ENCODE measurements at places on chromosomes 2 and 18.

DNA sequence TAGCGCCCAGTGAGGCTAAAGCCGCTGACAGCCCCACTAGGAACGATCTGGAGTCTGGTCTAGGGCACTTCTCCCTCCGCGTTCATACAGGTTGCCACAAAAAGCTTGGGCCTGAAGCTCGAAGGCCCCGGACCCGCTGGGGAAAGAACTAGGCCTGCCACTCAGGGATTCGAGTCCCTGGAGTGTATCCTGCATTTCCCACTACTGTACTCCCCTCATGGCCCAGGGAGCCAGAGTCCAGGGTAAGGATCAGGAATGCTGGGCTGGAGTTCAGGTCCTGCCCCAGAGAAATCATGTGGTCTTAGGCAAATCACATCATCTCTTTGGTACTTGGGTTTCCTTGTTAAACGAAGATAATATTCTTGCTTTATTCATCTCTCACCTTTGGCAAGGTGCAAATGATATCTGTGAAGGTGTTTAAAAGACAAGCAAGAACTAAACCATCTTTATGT is 1.4 kb upstream of the ZFP36L2 start:
- H3K36me3 ChIP-seq: peaks cover 47% of the 10 kb centered on the region
- no peaks in the 10 kb centered on the region for H3K27me3 ChIP-seq
- peak overlapping the region; percentile 93 for H3K27ac ChIP-seq
- H3K4me3 ChIP-seq: peak overlapping the region; percentile 89
- peaks cover 16% of the 10 kb centered on the region for H3K4me1 ChIP-seq

- DNase-seq: no peak
- H3K36me3 ChIP-seq: peaks cover 8% of the 10 kb centered on the region
- H3K27me3 ChIP-seq: peaks cover 3% of the 10 kb centered on the region
- H3K27ac ChIP-seq: peak overlapping the region; percentile 96
- peaks cover 3% of the 10 kb centered on the region for H3K4me1 ChIP-seq
- peak overlapping the region; percentile 88 for H3K4me3 ChIP-seq
These were observed 295 bp upstream of the MTX2 start for GRCh38 chr2:176268976-176269318.

- H3K27me3 ChIP-seq: no peaks in the 10 kb centered on the region
- H3K27ac ChIP-seq: no peak overlapping the region
- H3K4me1 ChIP-seq: no peaks in the 10 kb centered on the region
- H3K4me3 ChIP-seq: no peak overlapping the region
- H3K36me3 ChIP-seq: no peaks in the 10 kb centered on the region
- no peak for DNase-seq
These were observed 264.3 kb downstream of the NOL4 start for GRCh38 chr18:33960417-33960816.

DNA sequence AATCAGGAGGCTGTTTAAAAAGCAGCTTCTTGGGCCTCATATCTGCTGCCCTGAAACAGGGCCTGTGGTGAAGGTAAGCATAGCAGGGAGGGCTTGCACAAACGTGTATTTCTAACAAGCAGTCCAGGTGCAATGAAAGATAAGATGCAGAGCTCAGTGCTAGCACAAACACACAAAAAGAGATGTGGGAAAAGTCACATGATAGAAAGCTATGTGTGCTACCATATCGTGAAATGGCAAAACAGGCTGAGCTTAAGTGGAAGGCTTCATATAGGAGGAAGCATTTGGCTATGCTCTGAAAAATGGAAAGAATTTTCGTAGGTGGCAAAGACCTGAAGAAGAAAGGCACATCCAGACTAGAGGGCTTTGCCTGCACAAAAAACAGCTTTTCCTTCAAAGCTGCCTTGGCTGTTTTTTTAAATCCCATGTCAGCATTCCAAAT is 10.2 kb downstream of the RSAD2 start:
- no peaks in the 10 kb centered on the region for H3K27me3 ChIP-seq
- no peaks in the 10 kb centered on the region for H3K36me3 ChIP-seq
- no peak overlapping the region for H3K27ac ChIP-seq
- no peak for DNase-seq

GRCh38 chr2:160063879-160064612 is 1.6 kb upstream of the PLA2R1 start:
- no peaks in the 10 kb centered on the region for H3K36me3 ChIP-seq
- H3K27ac ChIP-seq: no peak overlapping the region
- H3K4me3 ChIP-seq: no peak overlapping the region

DNA sequence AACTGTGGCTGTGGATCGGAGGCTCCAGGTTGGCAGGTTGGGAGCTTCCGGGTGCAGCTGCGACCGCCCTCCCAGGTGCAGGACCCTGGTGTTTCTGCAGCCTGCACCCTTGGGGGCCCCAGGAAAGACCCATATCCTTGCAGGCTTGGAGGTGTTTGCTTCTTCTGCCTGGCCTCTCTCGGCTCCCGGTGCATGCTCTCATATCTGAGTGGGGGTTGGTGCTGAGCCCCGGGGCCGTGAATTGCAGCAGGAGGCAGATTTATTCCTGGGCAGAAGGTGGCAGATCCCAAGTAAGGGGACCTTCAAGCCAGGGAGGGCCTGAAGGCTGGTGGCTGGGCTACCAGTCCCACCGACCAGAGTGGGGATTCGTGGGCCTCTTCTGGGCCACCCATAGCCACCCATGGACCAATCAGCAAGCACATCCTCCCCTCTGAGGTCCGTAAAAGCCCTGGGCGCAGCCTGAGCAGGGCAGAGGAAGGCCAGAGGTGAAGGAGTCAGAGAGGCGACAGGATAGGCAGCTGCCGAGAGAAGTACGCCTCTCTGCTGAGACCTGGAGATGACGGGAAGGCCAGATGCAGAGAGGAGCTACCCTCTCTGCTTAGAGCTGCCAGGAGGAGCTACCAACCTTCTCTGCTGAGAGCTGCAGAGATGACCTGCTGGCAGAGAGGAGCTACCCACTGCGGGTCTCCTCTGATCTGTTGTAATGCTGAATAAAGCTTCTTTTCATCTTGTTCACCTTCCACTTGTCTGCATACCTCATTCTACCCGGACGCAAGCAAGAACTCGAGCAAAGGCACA is 1279.0 kb upstream of the LRRTM1 start:
- no peaks in the 10 kb centered on the region for H3K4me1 ChIP-seq
- H3K4me3 ChIP-seq: no peak overlapping the region
- DNase-seq: no peak
- H3K27ac ChIP-seq: no peak overlapping the region

- H3K4me1 ChIP-seq: peaks cover 38% of the 10 kb centered on the region
- no peak overlapping the region for H3K4me3 ChIP-seq
- peaks cover 34% of the 10 kb centered on the region for H3K36me3 ChIP-seq
- no peaks in the 10 kb centered on the region for H3K27me3 ChIP-seq
- H3K27ac ChIP-seq: no peak overlapping the region
These were observed 217.8 kb upstream of the STON1 start for GRCh38 chr2:48312126-48312525.

DNA sequence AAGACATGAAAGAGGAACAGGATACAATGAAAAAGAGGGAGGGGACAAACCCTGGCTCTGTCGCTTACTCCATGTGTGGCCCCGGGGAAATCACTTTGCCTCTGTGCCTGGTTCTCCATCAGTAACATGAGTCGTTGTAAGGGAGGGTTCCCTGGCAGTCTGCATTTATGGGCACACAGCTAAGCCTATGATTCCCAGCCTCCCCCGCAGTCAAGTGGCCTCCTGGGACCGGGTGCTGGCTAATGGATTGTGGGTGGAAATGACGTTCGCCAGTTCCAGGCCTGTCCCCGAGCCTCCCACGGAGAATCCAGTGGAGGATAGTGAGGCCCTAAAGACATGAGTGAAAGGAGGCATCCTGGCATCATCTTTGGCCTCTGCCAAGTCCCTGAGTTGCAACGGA is 42.7 kb downstream of the SFXN5 start:
- no peak overlapping the region for H3K27ac ChIP-seq
- no peak overlapping the region for H3K4me3 ChIP-seq
- peaks cover 7% of the 10 kb centered on the region for H3K4me1 ChIP-seq
- H3K36me3 ChIP-seq: peaks cover 19% of the 10 kb centered on the region

DNA sequence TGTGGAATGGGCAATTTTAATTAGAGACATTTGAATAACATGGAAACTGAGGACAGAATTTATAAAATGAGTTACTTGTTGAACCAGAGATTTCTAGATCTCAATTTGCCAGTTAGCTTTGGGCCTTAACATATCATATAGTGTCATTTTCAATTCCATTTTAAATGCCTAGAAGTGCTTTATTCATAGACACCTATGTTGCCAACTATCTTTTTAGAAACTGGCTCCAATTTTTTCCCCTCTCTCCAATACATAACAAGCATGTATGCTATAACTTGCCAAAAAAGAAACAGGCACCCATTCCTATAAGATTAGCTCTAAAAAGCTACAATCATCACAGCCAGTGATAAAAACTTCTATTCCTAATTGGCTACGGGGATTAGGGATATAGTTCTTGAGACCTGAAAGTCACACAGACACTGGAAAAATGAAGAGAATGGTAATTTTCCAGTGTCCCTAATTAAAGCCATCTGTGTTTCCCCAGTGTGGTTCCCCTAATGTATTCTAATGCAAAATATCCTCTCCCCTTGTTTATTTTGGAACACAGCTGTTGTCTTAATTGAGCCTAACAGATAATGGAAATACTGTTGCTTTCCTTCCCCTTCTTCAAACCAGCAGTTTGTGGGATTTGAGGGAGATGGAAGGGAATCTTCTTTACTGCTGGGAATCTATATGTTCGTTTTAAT is 205.5 kb upstream of the FSHR start:
- H3K4me1 ChIP-seq: no peaks in the 10 kb centered on the region
- no peaks in the 10 kb centered on the region for H3K27me3 ChIP-seq
- no peak overlapping the region for H3K4me3 ChIP-seq
- H3K36me3 ChIP-seq: no peaks in the 10 kb centered on the region
- no peak overlapping the region for H3K27ac ChIP-seq
- no peak for DNase-seq

GRCh38 chr18:25190472-25190871 is 161.5 kb downstream of the ZNF521 start:
- H3K27ac ChIP-seq: no peak overlapping the region
- no peaks in the 10 kb centered on the region for H3K4me1 ChIP-seq
- H3K36me3 ChIP-seq: no peaks in the 10 kb centered on the region
- no peak overlapping the region for H3K4me3 ChIP-seq

GRCh38 chr2:191705084-191705483 is 27.1 kb downstream of the NABP1 start:
- H3K4me1 ChIP-seq: no peaks in the 10 kb centered on the region
- DNase-seq: no peak
- no peak overlapping the region for H3K4me3 ChIP-seq
- no peak overlapping the region for H3K27ac ChIP-seq
- H3K27me3 ChIP-seq: no peaks in the 10 kb centered on the region

GRCh38 chr18:51753365-51754057 is 556.0 kb upstream of the MEX3C start:
- no peaks in the 10 kb centered on the region for H3K36me3 ChIP-seq
- DNase-seq: no peak
- H3K4me1 ChIP-seq: no peaks in the 10 kb centered on the region
- no peak overlapping the region for H3K4me3 ChIP-seq

GRCh38 chr2:100765481-100765880 is 54.5 kb upstream of the NPAS2 start:
- DNase-seq: no peak
- no peaks in the 10 kb centered on the region for H3K4me1 ChIP-seq
- H3K36me3 ChIP-seq: no peaks in the 10 kb centered on the region
- peaks cover 63% of the 10 kb centered on the region for H3K27me3 ChIP-seq
- no peak overlapping the region for H3K27ac ChIP-seq

DNA sequence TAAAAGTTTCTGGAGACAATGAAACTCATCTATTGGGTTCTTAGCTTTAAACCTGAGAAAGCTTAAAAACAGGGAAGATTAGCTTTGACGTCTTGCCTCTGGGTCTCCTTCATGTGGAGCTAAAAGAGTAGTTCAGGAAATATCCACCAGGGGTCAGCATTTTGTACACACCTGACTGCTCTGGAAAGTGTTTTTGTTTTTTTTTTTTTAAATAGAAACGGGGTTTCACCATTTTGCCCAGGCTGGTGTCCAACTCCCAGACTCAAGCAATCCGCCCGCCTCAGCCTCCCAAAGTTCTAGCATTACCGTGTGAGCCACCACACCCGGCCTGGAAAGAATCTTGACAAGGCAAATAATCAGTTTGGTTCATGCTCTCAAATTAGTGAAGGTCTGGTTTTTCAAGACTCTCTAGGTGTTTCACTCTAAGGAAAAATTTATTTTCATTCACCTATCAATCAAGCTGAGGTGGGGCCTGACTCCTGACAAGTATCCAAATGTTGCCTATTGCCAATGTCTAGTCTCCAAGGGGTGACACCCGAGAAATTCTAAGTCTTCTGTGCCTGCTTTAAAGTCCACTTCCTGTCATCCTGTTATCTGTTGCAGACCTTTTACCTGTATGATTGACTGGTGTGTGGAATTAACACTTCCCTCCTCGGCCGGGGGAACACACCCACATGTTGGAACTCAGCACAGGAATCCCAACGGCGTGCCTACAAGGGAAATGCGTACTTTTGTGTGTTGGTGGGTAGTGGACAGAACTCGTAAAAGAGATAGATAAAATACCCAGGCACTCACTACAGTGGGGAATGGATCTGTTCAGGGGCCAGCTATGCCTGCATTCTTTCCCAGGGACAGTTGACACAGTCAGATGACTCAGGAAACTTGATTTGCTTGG is 11.3 kb downstream of the IL1RN start:
- peaks cover 18% of the 10 kb centered on the region for H3K4me1 ChIP-seq
- no peaks in the 10 kb centered on the region for H3K36me3 ChIP-seq
- peak overlapping the region; percentile 67 for H3K4me3 ChIP-seq
- peak overlapping the region; percentile 56 for H3K27ac ChIP-seq
- peak; percentile 52 for DNase-seq
- no peaks in the 10 kb centered on the region for H3K27me3 ChIP-seq

- peaks cover 14% of the 10 kb centered on the region for H3K36me3 ChIP-seq
- DNase-seq: no peak
- H3K27ac ChIP-seq: no peak overlapping the region
- H3K4me1 ChIP-seq: peaks cover under 1% of the 10 kb centered on the region
- H3K27me3 ChIP-seq: no peaks in the 10 kb centered on the region
- no peak overlapping the region for H3K4me3 ChIP-seq
These were observed 5.9 kb downstream of the GEN1 start for GRCh38 chr2:17759805-17760204.

DNA sequence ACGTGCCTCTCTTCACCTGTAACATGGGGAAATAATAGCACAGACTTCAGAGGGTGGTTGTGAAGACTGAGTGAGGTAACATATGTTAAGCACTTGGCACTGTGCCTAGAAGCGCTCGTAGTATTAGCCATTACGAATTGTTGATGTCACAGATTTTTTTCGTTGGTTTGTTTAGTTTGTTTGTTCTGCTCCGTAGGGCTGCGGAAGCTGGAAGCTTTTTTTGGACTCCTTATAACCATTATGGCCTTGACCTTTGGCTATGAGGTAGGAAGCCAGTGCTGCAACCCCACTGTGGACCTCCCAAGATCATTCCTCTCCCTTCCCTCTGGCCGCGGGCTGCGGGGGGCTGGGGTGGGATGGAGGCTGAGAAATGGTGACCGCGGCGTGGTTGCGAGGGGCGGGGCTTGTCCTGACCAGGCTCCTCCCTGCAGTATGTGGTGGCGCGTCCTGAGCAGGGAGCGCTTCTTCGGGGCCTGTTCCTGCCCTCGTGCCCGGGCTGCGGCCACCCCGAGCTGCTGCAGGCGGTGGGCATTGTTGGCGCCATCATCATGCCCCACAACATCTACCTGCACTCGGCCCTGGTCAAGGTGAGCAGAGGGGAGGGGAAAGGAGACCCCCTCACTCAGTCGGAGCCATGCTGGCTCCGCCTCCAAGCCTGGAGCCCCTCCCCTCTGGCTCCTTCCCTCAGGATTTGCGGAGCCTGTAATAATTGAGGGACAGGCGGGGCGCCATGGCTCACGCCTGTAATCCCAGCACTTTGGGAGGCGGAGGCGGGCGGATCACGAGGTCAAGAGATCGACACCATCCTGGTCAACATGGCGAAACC is 5.5 kb downstream of the SLC11A1 start:
- H3K4me3 ChIP-seq: peak overlapping the region; percentile 59
- H3K27me3 ChIP-seq: peaks cover 4% of the 10 kb centered on the region
- no peak overlapping the region for H3K27ac ChIP-seq
- H3K36me3 ChIP-seq: no peaks in the 10 kb centered on the region
- H3K4me1 ChIP-seq: peaks cover 10% of the 10 kb centered on the region
- DNase-seq: no peak

GRCh38 chr2:106991866-106992265 is 105.9 kb upstream of the ST6GAL2 start:
- H3K36me3 ChIP-seq: no peaks in the 10 kb centered on the region
- DNase-seq: no peak
- no peak overlapping the region for H3K4me3 ChIP-seq
